ENCODE measurements at places on chromosomes 6 and 20. TPM values are rescaled to one million over a fixed set of nuclear protein-coding genes. Genes with fewer than 3 reads are reported as not detected.

- no peak for DNase-seq
Observed at GRCh38 chr6:35377002-35377401, 34.6 kb downstream of the PPARD start.

GRCh38 chr20:33490023-33490933, at the start of gene CBFA2T2:
TSS of gene CBFA2T2 (plus strand) at chr20:33490096. CDS start at chr20:33490268, 172 bp downstream.
- DNase-seq: no peak

The RIPOR3 gene
- 0.61 TPM for total RNA-seq

DNA sequence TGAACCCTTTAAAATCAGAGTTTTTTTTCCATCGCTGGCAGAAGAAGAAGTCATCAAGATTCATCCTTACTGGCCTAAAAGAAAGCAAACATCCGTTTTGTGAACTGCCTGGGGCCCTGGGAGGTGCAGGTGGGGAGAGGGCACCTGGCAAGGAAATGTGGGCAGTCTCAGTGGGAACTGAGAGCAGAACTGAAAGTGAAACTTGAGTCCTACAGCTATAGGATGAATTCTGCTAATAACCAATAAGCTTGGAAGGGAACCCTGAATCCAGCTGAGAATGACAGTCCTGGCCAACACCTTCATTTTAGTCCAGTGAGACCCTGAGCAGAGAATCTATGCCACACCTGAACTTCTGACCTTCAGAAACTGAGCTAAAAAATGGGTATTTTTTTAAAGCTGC, 130.1 kb upstream of the ASCC3 start:
- DNase-seq: peak; percentile 4

DNA sequence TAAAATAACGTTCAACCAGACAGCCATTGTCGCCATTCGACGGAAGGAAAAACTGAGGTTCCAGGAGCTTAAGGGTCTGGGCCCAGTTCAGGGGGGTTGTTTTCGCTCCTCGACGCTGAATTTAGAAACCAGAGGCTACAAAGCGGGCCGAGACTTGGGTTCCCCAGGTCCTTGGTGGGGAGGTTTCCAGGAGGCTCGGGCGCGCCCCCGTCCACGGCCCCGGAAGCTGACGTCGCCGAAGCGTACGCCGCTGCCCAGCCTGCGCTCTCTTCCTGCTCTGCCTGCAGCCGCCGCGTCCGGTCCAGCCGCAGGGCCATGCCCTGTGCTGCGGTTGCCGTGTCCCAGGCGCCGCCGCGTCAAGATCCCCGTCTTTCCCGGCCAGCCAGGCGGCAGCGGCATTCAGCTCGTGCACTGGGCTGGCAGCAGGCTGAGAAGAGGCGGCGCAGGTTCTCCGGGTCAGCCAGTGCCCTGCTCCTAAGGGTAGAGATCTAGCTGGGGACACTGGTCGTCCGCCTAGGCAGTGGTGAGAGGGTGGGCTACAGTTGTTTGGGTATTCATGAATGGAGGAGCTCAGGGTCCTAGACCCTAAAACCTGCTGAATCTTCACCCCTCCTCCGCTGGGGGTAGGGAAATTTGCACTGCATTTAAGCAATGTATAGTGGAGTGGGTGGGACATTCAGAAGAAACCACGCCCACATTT, 901 bp upstream of the TRIM26 start:
- peak; percentile 58 for DNase-seq
